Tongue (tissue), 3 donors: ENCODE measurements at places on chromosomes 5 and 9.

- DNase-seq, result no peak
Observed at GRCh38 chr5:366541-367357, 45.2 kb downstream of the AHRR start.

DNA sequence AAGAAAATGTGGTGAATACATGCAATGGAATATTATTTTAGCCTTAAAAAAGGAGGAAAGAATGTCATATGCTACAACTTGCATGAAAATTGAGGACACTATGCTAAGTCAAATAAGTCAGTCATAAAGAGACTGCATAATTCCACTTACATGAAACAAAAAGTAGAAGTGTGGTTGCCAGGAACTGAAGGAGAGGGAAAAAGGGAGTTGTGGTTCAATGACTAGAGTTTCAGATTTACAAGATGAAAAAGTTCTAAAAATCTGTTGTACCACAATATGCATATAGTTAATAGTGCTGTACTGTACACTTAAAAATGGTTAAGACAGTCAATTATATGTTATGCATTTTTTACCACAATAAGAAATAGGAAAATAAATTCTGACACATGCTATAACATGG, 95.4 kb downstream of the SLC44A1 start:
- no peak for DNase-seq

- DNase-seq, result no peak
Observed at GRCh38 chr5:143110591-143110990, 292.9 kb downstream of the NR3C1 start.

- DNase-seq, result peak; percentile 23
Observed at GRCh38 chr9:70504834-70505233, 90.4 kb upstream of the KLF9 start.

- no peak for DNase-seq
Observed at GRCh38 chr5:126384985-126385384, 38.2 kb upstream of the GRAMD2B start.

DNA sequence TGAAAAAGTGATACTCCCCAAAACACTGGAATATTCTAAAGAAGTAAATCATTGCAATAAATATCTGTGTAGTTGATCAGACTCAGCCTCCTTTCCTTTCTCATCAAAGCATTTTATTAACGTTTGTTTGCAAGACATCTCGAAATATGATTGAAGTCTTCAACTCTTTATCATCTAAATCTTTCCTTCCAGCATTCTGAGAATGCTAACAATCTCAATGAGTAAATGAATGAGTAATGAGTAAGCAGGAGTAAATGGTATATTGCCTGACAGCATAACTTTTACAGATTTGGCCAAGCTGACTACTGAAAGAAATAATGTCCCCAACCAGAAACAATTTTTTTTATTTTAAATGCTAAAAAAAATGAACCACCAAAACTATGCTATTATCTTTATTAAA, 157.1 kb downstream of the SLCO4C1 start:
- no peak for DNase-seq

DNA sequence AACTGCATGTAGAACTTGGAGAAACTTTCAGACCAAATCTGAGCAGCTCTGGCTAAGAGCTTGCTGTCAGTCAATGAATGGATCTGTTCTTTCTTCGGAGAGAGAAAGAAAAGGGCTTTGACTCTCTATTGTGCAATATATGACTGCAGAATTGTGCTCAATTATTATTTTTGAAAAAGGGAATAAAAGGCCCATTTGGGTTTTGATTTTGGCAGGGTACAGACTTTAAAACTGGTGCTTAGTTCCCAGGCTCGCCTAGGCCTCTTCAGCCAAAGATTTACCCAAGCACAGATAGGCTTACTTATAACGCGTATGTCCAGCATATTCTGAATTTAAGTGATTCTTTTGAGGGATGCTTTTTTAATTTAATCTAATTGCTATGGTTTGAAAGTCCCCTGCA, 59.3 kb downstream of the RETREG1 start:
- no peak for DNase-seq

- DNase-seq, result no peak
Observed at GRCh38 chr5:96611946-96612345, 50.2 kb upstream of the CAST start.

GRCh38 chr9:107914151-107914550, 424.6 kb upstream of the KLF4 start:
- DNase-seq, result no peak

GRCh38 chr9:4574657-4575243, 84.5 kb downstream of the SLC1A1 start:
- DNase-seq, result no peak

- DNase-seq, result no peak
Observed at GRCh38 chr5:9015937-9016270, 530.0 kb downstream of the SEMA5A start.

DNA sequence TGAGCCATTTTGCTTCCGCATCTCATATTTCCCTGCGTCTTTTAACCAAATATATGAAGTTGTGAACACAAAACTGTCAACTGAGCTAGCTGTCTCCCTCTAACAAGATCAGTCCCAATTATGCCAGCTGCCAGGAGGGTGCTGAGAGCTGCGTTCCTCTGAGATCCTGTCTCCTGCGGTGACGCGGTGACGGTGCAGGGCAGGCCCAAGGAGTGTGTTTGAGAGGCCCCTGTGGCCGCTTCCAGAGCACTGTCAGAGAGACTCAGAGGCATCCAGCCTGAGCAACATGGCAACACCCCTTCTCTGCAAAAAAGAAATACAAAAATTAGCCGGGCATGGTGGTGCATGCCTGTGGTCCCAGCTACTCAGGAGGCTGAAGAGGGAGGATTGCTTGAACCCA, 126.3 kb upstream of the FOXD4L5 start:
- no peak for DNase-seq

DNA sequence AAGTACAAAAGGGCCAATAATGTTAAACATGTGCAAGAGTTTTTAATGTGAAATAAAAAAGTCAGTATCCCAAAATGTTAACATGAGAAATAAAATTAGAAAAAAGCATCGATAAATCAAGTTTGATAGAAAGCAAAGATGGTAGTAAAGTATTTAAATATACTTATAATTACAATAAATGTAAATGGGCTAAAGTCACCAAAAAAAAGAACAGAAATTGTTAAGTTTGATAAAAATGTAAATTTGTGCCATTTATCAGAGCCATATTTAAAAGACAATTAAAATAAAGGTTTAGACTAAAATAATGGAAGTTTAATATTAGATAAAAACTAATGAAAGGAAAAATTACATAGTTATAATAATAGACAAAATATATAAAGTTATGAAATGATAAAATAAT, 500.5 kb downstream of the TMEM232 start:
- DNase-seq, result no peak

GRCh38 chr9:135667463-135668001, 4.4 kb downstream of the LCN9 start:
- DNase-seq, result no peak

DNA sequence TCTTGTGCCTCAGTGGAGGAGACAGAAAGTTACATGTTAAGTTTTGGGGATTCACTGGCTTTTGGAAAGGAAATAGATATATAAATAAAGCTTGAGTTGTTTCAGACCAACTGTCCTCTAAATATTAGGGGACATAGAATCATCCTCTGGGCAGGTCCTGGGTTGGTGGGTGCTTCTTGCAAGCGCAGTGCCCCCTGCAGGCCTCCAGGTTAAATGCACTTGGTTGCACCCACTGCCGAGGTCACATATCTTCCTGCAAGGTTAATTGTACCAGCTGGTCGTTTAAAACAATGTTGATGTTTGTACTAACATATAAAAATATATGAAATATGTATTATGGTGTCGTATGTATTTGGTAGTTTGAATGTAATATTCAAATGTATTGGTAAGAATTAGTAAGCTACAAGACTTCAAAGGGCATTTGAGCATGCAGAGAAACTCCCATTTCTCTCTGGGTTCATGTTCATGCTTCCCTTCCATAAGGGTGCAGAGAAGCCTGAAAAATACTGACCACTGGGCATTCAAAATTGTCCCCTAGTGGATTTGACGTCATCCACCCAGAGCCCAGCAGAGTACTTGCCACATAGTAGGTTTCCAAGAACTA, 87.0 kb downstream of the ZNF618 start:
- peak; percentile 51 for DNase-seq

DNA sequence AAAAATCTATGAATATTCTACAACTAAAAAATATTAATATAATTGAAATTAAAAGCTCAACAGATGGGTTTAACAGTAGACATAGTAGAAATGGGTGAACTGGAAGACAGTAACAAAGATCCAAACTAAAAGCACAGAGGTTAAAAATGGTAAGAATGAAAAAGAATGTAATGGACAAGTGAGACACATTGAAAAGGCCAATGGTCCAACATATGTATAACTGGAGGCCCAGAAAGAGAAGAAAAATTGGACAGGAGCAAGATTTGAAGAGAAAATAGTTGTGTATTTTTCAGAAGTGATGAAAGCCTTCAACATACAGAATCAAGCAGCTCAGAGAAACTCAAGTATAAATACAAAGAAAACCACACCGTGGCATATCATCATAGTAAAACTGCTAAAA, 58.6 kb downstream of the PCDHGC5 start:
- DNase-seq, result no peak

DNA sequence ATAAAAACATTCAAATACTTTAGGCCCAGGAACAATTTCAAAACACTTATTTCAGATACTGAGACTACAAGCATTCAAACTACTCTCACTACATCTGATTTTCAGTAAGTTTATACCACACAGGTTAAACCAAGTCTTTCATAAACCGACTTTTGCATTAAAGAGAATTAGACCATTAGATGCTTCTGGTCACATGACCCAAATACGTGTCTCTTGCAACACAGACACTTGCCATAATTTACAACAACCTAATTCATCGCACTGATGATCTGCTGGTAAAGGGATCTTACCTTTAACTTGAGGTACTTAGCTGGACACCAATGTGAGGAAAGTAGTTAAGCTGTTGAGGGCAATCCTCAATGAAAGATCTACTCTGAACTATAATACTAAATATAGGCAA, 3.2 kb downstream of the HNRNPH1 start:
- DNase-seq, result no peak

- peak; percentile 45 for DNase-seq
Observed at GRCh38 chr5:5304361-5305020, 118.0 kb upstream of the ICE1 start.

GRCh38 chr9:38277601-38278200, 114.8 kb upstream of the ALDH1B1 start:
- DNase-seq, result no peak

GRCh38 chr5:123112196-123112595, 23.2 kb downstream of the PRDM6 start:
- no peak for DNase-seq

DNA sequence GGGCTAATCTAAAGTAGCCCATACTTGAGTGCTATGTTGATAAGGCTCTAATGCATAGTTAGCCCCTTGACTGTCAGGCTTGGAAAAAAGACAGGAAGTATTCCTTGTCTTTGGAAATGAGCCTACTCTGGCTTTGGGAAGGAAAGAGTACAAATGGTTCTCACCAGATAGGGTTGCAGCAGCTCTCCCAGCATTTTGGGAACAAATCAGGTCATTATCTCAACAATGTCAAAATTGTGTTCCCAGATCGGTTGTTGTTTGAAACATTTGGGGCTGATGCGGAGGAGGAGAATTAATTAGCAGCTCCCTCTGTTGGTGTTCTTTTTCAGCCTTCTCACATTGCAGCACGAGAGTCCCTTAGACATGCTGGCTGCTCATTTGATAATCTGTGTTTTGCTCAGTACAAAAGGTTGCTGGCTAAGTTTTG, 294.7 kb upstream of the DMRT1 start:
- DNase-seq, result peak; percentile 89

GRCh38 chr9:99197987-99198386, 23.8 kb downstream of the ALG2 start:
- DNase-seq, result no peak

GRCh38 chr5:127801751-127802476, 98.7 kb downstream of the CCDC192 start:
- no peak for DNase-seq
